ENCODE measurements at places on chromosomes 11 and 22. TPM values are rescaled to one million over a fixed set of nuclear protein-coding genes. Genes with fewer than 3 reads are reported as not detected.
A peak's percentile ranks its signal among the peaks of the same experiment; 100 is the strongest.

ACRV1 gene
- not detected for total RNA-seq

SLC15A3 gene
- total RNA-seq: 5.9 TPM

- peak; percentile 44 for DNase-seq
Measured at GRCh38 chr11:82864268-82864667, 36.0 kb downstream of the PRCP start.

GRCh38 chr11:105432241-105432995 lies 177.5 kb upstream of the GRIA4 start:
- no peak for DNase-seq

DNA sequence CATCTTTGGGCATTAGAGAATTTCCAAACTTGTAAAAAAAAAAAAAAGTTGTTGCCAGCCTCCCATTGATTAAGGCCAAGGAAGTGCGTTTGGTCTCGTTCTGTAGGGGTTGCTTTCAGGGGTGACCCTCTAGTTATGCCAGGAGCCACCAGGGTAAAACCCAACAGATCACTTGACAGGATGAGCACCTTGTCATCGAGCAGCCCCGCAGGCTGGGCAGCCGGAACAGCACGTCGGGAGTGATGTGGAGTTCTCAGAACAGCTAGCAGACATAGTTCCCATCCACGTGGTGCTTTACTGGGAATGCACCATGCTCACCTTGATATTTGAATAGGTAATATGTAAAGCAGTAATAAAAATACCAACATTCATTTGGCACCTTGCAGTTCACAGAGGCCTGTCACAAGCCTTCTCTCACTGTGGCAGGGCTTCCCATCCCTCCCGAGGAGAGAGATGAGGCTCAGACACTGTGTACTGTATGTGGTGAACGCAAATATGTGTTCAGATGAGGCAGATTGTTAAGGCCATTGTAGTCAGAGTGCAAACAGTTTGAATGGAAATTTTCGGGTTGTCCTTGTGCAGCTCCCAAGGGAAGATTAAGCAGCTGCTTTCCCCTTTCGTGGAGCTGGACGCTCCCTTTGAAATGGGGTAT lies 70.9 kb upstream of the SORL1-AS1 start:
- no peak for DNase-seq

MUC15 gene
- total RNA-seq: 0.28 TPM

DNA sequence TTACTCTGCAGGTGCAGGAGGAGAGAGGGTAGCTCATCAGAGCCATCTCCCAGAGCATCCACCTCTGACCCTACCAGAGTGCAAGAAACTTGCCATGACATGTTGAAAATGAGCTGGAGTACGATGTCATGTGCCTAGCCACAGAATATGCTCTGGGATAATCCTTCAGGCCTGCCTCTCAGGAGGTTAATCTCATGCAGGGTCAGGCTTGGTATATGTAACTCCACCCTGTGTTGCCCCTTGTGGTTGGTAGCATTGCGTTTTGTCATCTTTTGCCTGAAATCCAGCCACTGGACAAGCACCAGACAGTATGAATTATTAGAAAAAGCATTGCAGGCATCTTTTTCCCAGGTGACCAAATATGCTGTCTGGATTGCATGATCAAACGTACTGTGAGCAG lies 36.2 kb downstream of the CNTF start:
- DNase-seq: no peak

SNX32 gene
- 2.6 TPM for total RNA-seq

DNA sequence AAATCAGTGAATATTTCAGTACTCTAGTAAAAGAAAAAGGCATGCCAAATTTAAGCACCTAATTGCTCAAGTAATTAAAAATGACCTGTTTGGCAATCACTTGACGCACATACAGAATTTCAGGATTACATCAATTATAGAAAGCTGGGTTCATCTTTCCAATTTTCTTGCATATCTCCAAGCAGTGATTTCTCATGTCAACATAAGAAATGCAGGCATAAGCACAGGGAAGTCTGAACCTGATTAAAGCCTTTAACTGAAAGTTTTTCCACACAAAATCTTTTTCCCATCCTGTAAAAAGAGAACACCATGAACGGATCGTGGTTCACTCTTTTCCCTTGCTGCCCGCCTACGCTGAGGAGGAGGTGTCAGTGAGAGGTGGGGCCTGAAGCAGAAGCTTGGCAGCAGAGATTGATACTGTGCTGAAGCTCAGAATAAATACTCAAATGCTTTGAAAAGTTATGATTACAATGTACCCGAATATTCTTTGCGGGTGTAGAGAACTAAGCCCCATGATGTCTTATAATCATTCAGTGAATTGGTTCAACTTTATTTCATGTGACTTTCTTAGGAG lies 704.1 kb upstream of the CCDC90B start:
- no peak for DNase-seq

APOC3 gene
- total RNA-seq: not detected

- no peak for DNase-seq
Measured at GRCh38 chr11:70885281-70886231, 366.8 kb downstream of the SHANK2 start.

ST14 gene
- 3.8 TPM for total RNA-seq

HOATZ gene
- not detected for total RNA-seq

DNA sequence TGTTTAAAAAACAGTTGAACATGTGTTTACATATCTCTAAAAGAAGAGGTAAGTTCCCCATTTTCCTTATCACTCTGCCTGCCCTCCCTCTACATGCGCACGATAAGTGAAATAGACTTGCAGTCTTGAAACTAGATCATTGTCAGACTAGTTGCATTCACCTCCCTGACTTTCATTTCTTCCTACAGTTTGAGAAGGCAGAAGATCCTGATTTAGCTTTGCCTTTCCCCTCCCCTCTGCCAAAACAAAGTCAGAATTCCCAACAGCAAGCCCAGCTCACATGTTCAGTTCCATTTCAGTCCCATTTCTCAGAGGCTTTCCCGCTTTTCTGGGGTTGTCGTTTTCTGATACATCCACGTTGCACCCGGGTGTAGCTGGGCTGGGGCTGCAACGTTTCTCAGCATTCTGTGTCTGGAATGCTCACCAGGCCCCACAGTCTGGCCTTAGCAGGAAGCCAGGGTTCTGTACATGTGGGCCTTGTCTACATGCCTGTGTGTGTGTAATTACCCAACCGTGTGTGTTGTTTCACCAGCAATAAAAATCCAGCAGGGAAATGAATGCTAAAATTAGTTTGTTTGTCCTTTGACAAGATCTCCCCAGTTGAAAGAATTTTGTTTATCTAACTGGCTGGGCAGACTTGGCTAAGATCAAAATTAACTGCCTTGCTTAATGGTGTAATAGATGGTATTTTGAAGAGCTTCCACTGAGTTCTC lies 179.2 kb downstream of the DBX1 start:
- peak; percentile 47 for DNase-seq

IGSF22 gene
- total RNA-seq: not detected

DNA sequence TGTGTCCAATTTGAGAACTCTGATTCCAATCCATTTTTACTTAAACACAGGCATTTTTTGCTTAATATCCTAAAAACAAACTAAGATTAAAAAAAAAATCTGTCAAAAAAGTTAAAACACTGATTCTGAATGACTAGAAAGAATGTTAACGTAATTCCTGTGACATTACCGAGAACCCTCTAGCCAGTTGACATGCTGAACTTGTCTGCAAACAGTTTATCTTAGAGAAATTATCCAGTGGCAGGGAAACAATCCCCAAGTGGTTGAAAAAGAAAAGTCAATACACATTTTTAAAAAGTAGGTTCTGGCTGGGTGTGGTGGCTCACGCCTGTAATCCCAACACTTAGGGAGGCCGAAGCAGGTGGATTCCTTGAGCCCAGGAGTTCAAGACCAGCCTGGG lies 11.6 kb downstream of the KMT5B start:
- DNase-seq: no peak

OR51B2 gene
- 0.82 TPM for total RNA-seq

GRCh38 chr11:68810164-68810563 lies 31.6 kb downstream of the CPT1A start:
- DNase-seq: no peak

- no peak for DNase-seq
Measured at GRCh38 chr11:117058761-117059261, 39.4 kb downstream of the SIK3 start.

DNA sequence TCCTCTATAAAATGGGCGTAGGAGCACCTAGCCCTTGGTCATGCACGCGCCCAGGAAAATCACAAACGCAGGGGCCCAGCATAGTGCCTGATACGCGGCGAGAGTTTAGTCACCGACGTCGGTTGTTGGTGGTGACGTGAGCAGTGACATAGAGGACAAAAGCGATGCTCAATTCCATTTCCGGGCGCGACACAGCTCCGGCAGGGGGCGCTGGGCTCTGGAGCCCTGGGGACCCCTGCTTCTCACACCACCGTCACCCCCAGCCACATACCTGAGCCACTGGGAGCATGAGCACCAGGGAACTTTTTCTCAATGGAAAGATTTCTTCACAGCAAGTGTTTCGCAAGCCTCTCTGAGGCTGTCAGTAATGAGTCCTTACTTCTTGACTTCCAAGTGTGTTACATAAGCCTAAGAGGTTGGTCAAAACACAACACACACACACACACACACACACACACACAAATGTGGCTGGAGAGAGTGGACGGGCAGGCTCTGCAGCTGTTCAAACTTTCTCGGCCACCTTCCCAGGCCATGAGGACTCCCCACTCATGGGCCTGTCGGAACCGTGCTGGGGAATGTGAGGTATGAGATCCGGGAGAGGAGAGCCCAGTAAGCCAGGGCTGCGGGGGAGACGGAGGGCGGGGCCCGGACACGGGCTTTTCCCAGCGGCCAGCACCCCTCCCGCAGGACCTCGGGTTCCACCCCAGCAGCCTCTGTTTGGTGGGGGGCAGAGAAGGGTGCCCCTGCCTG lies 36.9 kb upstream of the LINC01488 start:
- peak; percentile 77 for DNase-seq

DNA sequence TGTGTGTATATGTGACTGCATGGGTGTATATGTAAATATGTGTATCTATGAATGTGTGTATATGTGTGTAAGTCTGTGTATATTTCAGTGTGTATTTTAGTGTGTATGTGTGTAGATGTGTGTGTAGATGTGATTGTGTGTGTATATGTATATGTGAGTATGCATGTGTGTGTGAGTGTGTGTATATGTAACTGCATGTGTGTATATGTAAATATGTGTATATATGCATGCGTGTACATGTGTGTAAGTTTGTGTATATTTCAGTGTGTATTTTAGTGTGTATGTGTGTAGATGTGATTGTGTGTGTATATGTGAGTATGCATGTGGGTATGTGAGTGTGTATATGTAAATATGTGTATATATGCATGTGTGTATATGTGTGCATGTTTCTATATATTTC lies 169.9 kb downstream of the MN1 start:
- DNase-seq: no peak

DNA sequence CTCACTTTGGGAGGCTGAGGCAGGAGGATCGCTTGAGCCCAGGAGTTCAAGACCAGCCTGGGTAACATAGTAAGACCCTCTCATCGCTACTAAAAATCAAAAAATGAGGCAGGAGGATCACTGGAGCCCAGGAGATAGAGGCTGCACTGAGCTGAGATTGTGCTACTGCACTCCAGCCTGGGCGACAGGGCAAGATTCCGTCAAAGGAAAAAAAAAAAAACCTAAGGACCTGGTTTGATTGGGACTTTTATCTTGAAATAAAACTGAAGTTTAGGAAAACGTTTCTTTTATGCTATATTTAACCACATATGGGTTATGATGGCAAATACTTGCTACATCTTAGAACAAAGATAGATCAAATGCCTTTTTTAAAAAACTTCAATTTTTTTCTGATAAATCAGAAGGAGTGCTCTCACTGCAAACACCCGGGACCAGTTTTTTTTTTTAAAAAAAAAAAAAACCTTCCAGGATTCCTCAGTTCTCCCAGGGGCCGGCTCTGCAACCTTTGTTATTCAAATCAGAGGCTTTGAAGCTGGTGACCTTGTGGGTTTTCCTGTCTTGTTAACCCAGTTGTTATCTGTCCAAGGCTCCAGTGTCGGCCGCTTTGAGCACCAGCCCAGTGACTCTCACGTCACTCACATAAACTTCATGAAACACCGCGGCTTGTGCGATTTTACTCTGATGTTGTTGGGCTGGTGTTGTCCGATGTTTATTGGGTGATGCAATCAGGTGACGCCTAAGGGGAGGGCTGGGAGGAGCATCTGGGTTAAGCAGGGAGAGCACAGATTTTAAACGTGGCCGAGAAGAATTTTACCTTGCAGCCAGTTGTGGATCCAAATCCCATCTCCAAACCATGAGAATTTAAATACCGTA lies 24.7 kb upstream of the SLC22A12 start:
- peak; percentile 77 for DNase-seq

GALNT18 gene
- total RNA-seq: 21.4 TPM

DNA sequence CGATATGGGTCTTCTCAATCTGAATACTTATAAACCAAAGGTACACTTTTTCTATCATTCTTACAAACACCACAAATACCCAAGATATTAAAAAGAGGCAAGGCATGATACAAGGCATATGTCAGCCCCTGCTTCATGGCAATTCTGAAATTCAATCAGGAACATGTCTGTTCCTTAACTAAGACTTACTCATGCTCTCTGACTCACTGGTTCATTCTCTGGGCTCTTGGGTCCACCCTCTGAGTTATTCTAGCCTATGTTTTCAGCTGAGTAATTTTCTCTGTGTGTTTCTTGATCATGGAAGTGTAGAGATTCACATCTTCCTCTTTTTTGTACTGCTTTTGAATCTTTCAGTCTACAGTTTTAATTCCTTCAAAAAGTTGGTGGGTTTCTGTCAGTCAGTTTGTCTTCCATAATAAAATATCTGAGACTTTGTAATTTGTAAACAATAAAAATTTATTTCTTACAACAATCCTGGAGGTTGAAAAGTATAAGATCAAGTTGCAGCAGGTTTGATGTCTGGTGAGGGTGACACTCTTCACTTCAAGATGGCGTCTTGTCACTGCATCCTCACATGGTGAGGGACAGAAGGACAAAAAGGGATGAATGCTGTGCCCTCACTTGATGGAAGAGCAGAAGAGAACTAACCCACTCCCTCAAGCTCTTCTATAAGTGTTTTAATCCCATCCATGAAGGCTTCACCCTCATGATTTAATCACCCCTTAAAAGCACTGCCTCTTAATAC lies 211.7 kb downstream of the FAM76B start:
- DNase-seq: no peak

- DNase-seq: no peak
Measured at GRCh38 chr11:122617926-122618325, 37.6 kb upstream of the UBASH3B start.

DNA sequence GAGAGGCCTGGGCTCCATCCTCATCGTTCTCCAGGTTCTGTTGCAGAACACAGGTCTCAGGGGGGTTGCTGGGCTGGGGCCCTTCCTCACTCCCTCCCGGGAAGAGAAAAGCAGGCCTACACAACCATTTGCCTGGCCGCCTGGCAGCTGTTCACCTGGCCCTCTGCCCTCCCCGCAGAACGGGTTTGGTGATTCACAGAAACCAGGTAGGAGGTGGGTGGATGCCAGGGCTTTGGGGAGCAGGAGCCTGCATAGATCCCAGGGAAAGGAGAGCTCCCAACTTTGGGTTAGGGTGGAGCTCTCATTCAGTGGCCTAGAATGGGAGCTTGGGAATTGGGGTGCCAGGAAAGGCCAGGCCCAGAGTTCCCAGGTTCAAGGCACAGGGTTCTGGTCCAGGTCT lies 995 bp downstream of the TMEM134 start:
- peak; percentile 44 for DNase-seq

TST gene
- 36.8 TPM for total RNA-seq
